WERI-Rb-1 (cell line): ENCODE measurements at places on chromosomes 7 and 10.

GRCh38 chr7:149414745-149415390 lies 46.0 kb downstream of the ZNF777 start:
- no peak for DNase-seq

DNA sequence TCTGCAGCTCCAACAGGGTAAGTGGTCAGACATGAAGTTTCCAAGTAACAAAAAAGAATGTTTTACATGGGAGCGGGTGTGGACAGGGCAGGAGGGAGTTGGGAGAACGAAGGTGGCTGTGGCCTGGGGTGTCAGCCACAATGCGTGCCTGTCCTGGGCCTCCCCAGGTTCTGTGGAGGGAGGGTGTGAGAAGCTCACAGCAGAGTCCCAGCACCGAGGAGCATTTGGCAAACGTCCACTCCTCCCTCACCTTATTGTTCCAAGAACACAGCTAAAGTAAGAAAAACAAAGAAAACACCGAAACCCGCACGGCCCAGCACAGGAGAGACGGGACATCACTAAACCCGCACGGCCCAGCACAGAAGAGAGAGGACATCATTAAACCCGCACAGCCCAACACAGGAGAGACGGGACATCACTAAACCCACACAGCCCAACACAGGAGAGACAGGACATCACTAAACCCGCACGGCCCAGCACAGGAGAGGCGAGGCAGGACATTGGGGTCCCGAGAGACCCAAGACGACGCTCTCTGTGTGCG lies 226.4 kb downstream of the MAD1L1 start:
- no peak for DNase-seq

- DNase-seq = no peak
Observed at GRCh38 chr10:44832595-44833390, 78.3 kb upstream of the TMEM72 start.

DNA sequence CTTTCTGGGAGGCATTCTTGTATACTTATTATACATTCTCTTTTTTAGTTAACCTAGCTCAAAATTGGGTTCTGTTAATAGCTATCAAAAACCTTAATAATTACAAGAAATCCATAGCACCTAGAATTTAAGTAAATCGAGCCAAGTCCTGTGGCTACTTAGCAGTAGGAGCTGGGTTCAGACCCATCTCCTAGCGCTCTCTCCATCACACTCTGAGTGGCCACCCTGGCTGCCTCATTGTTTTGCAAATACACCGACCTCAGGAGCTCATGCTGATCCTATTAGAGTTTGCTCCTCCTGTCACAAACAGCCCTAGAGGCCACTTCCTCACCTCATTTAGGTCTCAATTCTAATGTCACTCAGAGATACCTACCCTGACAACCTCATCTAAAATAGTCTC lies 46.2 kb upstream of the OSBPL3 start:
- no peak for DNase-seq

GRCh38 chr10:69749178-69750010 lies 52.3 kb upstream of the COL13A1 start:
- DNase-seq = no peak

DNA sequence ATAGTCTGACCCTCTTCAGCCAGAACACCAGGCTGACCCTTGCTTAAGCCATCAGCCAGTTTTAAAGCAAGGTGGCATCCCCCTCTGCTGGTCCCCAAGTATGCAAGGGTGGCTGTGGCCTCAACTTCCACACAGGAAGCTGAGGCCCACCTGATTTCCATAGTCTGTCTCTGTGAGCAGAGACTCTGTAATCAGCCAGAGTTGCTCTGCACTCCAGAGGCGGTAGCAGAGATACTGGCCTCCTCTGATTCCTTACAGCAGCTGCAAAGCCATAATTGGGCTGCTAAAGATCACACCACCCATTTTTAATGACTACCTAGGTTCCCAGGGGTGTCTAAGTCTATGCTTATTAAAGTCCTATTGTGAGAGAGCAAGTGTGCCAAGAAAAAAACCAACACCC lies 1.8 kb downstream of the PDAP1 start:
- no peak for DNase-seq

- DNase-seq = no peak
Observed at GRCh38 chr7:7620644-7621210, 19.8 kb upstream of the UMAD1 start.
